Hematopoietic multipotent progenitor cell (in vitro differentiated cells): ENCODE measurements at places on chromosomes 6 and 20.

GRCh38 chr6:56004426-56004825 lies 129.0 kb upstream of the BMP5 start:
- DNase-seq, result no peak

DNA sequence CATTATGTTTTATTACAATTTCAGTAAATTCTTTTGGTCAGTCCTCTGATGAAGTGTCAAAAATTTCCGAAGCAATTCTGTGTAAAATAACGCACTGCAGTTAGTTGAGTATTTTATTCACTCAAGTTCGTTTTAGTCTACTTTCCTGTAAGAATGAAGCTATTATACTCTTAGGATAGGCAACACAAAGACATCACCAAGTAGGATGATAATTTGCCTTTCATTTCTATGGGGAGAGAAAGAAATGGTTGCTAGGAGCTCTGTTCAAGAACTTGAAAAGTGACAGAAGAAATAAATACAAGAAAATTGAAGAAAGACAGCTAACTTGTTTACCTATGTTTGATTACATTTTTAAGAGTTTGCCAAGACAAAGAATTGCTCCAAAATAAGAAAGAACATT lies 290.4 kb downstream of the EYS start:
- no peak for DNase-seq

GRCh38 chr6:148407372-148407771 lies 64.7 kb downstream of the SASH1 start:
- no peak for DNase-seq

DNA sequence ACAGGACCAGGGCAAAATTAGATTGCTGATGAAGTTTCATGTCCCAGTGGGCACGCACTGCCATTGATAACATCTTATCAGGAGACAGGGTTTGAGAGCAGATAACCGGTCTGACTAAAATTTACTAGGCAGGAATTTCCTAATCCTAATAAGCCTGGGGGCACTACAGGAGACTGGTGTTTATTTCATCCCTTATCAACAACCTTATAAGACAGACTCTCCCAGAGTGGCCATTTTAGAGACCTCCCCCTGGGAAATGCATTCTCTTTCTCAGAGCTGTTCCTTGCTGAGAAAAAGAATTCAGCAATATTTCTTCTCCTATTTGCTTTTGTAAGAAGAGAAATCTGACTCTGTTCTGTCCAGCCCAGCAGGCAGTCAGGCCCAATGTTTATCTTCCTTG lies 423.4 kb upstream of the IMPG1 start:
- no peak for DNase-seq

DNA sequence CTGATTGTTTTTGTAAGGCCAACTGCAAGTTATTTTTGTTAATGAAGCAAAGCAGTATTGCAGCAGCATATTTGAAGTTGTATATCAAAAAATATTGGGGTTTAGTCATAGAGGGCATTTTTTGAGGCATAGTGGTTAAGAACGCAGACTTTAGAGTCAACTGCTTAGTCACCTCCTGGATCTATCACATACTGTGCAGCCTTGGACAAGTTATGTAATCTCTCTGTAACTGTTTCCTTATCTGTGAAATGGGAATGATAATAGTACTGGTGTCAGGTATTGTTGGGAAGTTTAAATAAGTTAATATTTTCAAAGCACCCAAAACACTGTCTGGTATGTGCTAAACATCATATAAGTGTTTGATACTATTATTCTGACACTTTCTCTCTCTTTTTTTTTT lies 27.2 kb upstream of the EFHC1 start:
- no peak for DNase-seq

DNA sequence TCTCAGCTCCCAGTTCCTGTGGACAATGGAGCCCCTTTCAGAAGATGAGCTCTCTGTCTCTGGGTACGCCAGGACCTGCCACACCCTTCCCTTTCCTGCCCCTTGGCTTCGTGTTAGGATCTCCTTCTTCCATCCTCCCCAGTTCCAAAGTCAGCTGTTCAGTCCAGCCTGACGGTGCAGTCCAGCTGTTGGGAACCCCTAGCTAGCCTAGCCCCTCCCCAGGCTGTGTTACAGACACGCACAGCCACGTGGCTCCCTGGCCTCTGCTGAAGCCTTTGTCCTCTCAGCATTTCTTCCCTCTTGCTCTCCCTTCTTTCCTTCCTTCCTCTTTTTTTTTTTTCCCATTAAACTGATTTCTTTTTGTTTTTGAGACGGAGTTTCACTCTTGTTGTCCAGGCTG lies 12.4 kb upstream of the TFAP2C start:
- no peak for DNase-seq

GRCh38 chr6:38443352-38444144 lies 196.2 kb downstream of the BTBD9 start:
- DNase-seq, result peak; percentile 88

- DNase-seq, result no peak
These were observed 4.9 kb upstream of the FKBP1A start for GRCh38 chr20:1397710-1398109.

GRCh38 chr6:142804490-142804889 lies 140.5 kb downstream of the HIVEP2 start:
- DNase-seq, result no peak

DNA sequence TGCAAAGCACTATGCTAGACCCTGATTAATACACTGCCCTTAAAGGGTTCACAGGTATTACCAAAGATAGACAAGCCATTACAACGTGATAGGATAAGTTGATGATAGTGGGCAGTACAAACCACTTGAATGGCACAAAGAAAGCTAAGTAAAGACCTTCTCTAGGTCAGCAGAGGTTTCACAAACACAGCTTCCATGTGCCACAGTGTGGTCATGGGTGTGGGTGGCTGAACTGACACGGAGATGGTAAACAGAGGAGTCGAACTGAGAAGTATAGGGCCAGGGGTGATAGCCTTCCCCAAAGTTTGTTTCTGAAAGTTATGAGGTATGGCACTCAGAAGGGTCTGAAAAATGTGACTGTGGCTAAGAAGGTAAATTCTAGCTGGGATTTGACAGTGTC lies 4.3 kb downstream of the ZBTB9 start:
- no peak for DNase-seq
